Osteocyte (in vitro differentiated cells): ENCODE measurements at places on chromosomes 6 and 20. TPM values are rescaled to one million over a fixed set of nuclear protein-coding genes. Genes with fewer than 3 reads are reported as not detected.

Gene WASF1
- total RNA-seq, result 23.9 and 26.2 TPM in 2 replicates

- peaks cover 28% of the 10 kb centered on the region for H3K36me3 ChIP-seq
- peaks cover 30% of the 10 kb centered on the region for H3K4me1 ChIP-seq
- H3K27me3 ChIP-seq, result no peaks in the 10 kb centered on the region
- no peak overlapping the region for H3K27ac ChIP-seq
- no peak for DNase-seq
Measured at GRCh38 chr20:32391003-32391402, 32.9 kb downstream of the ASXL1 start.

Gene LAMA2
- 14.2 and 18.0 TPM in 2 replicates for total RNA-seq

- H3K36me3 ChIP-seq, result no peaks in the 10 kb centered on the region
- H3K27me3 ChIP-seq, result no peaks in the 10 kb centered on the region
- H3K4me1 ChIP-seq, result peaks cover 12% of the 10 kb centered on the region
- H3K27ac ChIP-seq, result no peak overlapping the region
- DNase-seq, result no peak
Measured at GRCh38 chr6:97630604-97631003, 347.6 kb upstream of the MMS22L start.
